ENCODE measurements at places on chromosomes 3 and 15.

- DNase-seq, result no peak
Observed at GRCh38 chr3:31174079-31174478, 279.6 kb upstream of the GADL1 start.

- no peak for DNase-seq
Observed at GRCh38 chr15:65953622-65954021, 84.3 kb downstream of the RAB11A start.

DNA sequence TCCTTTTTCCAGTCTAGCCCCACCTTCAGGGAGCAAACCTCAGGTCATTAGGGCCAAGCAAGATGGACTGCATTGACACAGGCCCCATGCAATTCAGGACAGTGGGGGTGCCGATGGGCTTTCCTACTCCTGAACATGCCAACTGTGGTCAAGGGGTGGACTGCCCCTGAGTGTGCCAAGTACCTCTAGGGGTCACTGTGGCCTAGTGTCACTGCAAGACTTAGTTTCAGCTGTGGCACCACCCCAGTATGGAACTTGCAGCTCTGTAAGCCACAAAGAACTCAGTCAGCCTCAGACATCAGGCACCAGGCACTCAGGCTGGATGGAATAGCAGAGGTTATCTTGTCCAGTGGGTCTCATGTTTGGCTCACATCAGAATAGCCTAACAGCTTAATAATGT, 32.3 kb downstream of the EXOG start:
- DNase-seq, result no peak

DNA sequence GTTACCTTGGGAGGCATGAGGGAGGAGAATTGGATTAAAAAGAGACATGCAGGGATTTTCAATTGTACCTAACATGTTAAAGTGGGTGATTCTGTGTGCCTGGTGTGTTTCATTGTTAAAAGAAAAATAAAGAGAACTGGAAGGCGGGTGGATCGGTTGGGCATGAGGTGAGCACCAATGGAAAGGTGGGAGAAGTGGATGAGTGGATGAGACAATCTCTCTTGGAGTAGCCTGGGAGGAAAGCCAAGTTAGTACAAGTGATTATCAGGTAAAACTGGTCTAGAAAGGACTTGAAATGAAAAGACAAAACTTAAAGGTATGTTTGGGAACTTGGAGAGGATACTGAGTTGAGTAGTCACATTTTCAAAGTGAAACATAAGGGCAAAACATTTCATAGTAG, 12.1 kb downstream of the VEPH1 start:
- no peak for DNase-seq

GRCh38 chr3:40677321-40677720, 152.6 kb downstream of the ZNF621 start:
- no peak for DNase-seq

DNA sequence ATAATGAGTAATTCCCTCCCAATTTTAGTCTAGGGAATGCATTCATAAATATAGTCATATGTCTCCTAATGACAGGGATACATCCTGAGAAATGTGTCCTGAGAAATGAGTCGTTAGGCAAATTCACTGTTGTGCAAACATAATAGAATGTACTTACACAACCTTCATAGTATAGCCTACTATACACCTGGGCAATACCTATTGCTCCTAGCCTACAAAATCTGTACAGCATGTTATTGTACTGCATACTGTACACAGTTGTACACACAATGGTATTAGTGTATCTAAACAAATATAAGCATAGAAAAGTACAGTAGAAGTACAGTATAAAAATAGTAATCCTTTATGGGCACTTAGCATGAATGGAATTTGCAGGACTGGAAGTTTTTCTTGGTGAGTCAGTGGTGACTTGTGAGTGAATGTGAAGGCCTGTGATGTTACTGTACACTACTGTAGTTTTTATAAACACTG, 6.6 kb downstream of the DTWD1 start:
- no peak for DNase-seq

- DNase-seq, result no peak
Observed at GRCh38 chr15:66773129-66773873, 71.3 kb downstream of the SMAD6 start.

- DNase-seq, result no peak
Observed at GRCh38 chr3:117751651-117752050, 1042.1 kb downstream of the TUSC7 start.

GRCh38 chr3:60528651-60529050, 722.6 kb downstream of the FHIT start:
- no peak for DNase-seq

DNA sequence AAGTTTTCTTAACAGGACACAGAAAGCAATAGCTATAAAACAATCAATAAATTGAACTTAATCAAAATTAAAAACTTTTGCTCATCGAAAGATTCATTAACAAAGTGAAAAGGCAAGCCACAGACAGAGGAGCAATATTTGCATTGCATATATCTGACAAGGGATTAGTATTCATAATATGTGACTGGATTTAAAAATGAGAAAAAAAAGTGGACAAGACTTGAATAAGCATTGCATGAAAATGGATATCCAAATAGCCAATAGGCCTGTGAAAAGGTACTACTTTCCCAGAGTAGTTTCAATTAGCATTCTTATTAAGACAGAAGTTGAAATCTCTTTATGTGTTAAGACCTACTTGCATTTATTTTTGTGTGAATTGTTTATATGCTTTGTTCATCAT, 84.7 kb downstream of the CORO2B start:
- DNase-seq, result no peak

- no peak for DNase-seq
Observed at GRCh38 chr3:174862101-174862500, 3.0 kb downstream of the NAALADL2 start.

- DNase-seq, result peak; percentile 95
Observed at GRCh38 chr15:73941044-73941443, 14.8 kb downstream of the LOXL1 start.
